ENCODE measurements at places on chromosomes 16 and 17.

- DNase-seq = no peak
These were observed 44.8 kb upstream of the PMFBP1 start for GRCh38 chr16:72216767-72217166.

GRCh38 chr17:62631936-62632924 lies 4.8 kb downstream of the MRC2 start:
- no peak for DNase-seq

DNA sequence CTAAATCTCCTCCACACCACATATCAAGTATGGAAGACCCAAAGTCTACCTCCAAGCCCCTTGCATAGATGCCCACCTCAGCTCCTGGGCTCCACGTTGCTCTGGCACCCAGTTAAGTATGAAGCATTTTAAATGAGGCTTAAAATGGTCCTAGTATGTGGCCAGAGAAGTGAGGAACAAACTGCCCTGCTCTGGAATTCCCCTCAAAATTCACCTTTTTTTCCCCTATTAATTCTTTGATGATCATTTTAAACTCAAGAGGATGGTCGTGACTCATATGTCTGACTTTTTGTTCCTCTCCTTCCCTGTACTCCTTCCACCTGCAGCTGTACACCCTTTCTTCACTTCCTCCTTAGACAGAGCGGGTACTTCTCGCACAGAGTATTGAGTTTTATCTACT lies 234.5 kb upstream of the MYOCD start:
- DNase-seq = no peak

- no peak for DNase-seq
These were observed 84.9 kb downstream of the DNAH17 start for GRCh38 chr17:78492116-78492799.

DNA sequence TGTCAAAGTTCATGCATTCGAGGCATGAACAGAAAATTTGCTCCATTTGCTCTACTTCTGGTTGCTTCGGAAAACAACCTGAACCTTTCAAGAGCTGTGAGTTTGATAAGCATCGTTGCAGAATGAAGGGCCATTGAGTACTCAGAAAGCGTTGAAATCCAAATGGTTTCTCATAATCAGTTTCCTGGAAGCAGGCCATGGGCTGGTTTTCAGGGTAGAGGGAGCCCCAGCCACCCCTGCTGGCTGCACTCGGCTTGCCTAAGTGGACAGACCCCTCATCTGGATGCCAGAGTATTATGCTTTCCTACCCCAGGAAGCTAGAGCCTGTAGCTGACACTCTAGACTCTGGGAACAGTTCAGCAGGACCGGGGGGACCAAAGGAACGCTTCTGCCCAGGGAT lies 24.4 kb downstream of the SCNN1G start:
- no peak for DNase-seq

DNA sequence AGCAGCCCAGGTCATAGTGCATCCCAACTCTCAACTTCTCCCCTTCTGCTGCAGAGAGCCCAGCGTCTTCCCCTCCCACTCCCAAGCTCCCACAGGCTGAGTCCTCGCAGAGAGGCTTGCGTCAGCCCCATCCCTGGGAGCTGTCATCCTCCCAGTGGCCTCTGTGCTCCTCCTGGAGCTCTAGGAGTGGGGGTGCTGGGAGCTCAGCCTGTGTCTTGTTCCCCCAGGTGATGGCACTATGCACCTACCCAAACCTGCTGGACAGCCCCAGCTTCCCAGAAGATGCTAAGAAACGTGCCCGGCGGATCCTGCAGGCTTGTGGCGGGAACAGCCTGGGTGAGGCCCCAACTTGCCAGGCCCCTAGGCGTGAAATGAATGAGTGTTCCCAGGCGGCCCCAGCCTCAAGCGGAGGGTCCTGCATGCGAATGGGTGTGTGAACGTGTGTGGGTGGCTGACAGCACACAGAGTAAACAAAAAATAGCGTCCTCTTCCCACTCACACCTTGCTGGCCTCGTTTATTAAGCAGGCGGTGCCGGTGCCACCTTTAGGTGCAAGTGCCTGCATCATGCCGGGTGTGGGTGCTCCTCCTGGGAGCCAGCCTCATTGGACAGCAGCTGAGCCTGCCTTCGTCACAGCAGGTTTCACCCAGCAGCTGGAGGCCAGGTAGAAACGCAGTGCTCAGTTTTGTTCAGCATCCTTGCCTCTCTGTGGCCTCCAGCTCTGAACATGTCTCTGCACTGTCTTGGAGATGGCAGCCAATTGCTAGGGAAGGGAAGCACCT lies 16.5 kb downstream of the GPT2 start:
- DNase-seq = no peak

Data from RCC 7860 (cell line).